Memory B cell (primary cell): ENCODE measurements at places on chromosomes 11 and 22.

DNA sequence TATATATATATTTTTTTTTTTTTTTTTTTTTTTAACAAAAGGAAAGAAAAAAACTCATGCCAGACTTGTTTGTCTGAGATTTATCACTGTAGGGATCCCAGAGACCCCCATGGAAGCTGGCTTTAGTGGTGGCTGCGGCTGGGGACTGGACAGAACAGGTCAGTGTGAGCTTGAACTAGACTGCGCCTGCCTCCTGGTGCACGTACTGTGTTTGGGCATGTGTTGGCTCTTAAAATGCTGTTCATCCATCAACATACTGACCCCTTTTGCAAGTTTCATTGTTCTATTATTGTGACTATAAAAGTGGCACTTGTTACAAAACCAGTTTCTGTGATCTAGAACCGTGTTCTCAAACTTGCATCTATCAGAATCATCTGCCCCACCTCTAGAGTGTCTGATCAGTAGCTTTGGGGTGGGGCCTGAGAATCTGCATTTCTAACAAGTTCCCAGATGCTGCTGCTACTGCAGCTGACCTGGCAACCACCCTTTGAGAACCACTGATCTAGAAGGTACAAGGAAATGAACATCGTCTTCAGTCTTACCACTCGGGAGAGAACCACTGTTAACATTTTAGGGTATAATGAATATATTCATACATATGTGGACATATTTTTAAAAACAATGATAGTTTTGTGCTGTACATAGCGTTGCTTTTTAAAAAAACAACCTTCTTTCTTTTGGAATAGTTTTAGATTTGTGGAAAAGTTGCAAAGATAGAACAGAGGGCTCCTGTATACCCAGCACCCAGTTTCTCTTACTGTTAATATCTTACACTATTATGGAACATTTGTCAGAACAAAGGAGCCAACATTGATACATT lies 54.0 kb downstream of the ZNRF3 start:
- H3K36me3 ChIP-seq: no peaks in the 10 kb centered on the region
- H3K27me3 ChIP-seq: peaks cover 17% of the 10 kb centered on the region
- no peak overlapping the region for H3K27ac ChIP-seq
- H3K4me3 ChIP-seq: no peak overlapping the region
- DNase-seq: no peak
- H3K4me1 ChIP-seq: no peaks in the 10 kb centered on the region

DNA sequence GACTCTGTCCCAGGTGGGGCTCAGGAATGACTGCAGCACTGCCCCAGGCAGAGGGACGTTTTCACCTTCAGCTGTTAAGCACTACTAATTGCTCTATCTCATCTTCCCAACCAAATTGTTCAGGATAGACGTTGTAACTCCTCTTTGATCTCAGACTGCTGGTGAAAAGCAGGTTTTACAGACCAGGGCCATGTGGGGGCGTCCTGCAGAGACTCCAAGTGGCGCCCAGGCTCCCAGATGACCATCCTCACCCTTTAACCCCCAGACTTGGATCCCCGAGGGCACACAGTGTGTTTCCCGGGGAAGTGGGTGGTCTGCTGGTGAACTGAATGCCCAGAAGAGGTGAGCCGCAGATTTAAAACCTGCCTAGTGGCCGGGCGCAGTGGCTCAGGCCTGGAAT lies 23.9 kb downstream of the FADD start:
- H3K36me3 ChIP-seq: no peaks in the 10 kb centered on the region
- no peak overlapping the region for H3K4me3 ChIP-seq
- H3K27me3 ChIP-seq: peaks cover under 1% of the 10 kb centered on the region
- H3K4me1 ChIP-seq: no peaks in the 10 kb centered on the region

DNA sequence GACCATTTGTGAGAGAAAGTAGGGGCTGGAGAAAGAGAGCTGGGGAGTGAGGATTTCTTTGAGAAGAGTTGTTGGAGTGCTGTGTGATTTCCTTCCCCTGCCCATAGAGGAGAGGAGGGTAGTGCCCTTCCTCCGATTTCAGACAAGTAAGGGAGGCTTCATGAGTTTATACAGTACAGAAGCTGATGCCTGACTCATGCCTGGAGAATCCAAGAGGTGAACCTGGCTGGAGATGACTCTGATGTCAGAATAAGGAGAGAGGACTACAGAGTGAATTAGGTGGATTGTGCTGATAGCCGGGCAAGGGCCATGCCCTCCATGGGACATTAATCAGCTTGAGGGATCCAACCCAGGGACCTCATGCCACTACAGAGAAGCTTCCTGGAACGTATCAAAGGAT lies 91.6 kb downstream of the FAR1 start:
- DNase-seq: no peak
- H3K27ac ChIP-seq: no peak overlapping the region
- no peak overlapping the region for H3K4me3 ChIP-seq
- no peaks in the 10 kb centered on the region for H3K4me1 ChIP-seq

GRCh38 chr22:36902143-36902926 lies 11.1 kb upstream of the CSF2RB start:
- no peak overlapping the region for H3K4me3 ChIP-seq
- no peak overlapping the region for H3K27ac ChIP-seq
- peaks cover 7% of the 10 kb centered on the region for H3K4me1 ChIP-seq
- H3K36me3 ChIP-seq: no peaks in the 10 kb centered on the region

DNA sequence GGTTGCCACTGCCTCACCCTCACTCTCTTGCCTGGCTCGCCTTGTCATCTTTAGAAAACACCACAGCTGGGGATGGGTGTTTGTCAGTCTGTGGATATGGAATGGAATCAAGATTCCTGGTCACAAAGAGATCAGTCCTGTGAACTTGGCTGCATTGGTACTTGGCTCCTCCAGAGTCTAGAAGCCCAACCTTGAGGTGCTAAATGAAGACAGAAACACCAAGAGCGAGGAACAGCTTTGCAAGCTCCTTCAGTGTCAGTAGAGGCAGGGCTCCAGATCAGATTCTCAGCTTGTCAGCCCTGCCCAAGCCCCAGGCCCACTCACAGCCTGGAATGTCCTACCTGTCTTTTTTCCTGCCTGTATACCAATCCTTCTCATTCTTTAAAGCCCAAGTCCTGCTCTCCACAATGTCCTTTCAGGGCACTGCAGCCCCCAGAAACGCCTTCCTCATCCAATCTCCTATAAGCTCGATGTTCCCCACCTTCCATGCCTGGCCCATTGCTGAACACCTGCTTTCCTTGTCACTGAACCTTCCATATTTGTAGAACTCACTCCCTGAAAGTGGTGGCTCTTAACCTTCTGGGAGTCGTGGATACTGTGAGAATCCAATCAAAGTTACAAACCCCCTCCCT lies 188.9 kb downstream of the BCR start:
- H3K4me3 ChIP-seq: no peak overlapping the region
- H3K4me1 ChIP-seq: no peaks in the 10 kb centered on the region
- H3K27ac ChIP-seq: no peak overlapping the region
- peaks cover 5% of the 10 kb centered on the region for H3K27me3 ChIP-seq
- DNase-seq: no peak
- no peaks in the 10 kb centered on the region for H3K36me3 ChIP-seq
